K562 (cell line): ENCODE measurements at places on chromosomes 13 and 19. TPM values are rescaled to one million over a fixed set of nuclear protein-coding genes. Genes with fewer than 3 reads are reported as not detected.

- DNase-seq: no peak
Observed at GRCh38 chr13:54934121-54934520, 1905.5 kb downstream of the OLFM4 start.

GRCh38 chr13:51122868-51123566 is 11.9 kb upstream of the C13orf42 start:
- no peak for DNase-seq

- no peak for DNase-seq
Observed at GRCh38 chr13:65342541-65343337, 1887.4 kb downstream of the PCDH9 start.

- DNase-seq: no peak
Observed at GRCh38 chr13:79190932-79191331, 215.1 kb downstream of the RBM26 start.

DNA sequence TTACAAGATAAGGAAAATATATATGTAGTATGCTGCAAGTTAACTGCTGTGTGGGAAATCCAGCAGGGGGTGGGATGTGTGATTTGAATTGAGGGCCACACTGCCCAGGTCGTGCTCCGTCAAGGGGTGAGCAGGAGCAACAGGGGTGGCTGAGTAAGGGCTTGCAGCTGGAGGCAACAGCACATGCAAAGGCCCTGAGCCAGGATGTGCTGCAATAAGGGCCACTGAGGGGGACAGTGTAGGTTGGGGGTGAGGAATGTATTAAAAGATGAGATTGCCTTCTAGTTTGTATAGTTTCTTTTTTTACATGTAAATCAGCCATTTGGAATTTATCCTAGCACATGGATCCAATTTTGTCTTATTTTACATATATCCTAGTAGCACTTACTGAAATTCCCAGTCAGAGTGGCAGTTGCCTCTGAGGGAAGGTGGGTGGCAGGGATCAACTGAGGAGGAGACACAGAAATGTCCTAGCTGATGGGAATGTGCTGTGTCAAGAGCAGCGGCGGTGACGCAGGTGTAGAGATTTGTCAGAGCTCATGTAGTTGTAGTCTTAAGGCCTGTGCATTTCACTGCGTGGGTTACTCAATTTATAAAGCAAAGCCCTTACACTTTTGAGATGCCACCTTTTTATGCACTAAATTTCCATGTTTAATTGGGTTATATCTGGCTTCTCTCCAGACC is 5.4 kb upstream of the RBM42 start:
- DNase-seq: no peak

DNA sequence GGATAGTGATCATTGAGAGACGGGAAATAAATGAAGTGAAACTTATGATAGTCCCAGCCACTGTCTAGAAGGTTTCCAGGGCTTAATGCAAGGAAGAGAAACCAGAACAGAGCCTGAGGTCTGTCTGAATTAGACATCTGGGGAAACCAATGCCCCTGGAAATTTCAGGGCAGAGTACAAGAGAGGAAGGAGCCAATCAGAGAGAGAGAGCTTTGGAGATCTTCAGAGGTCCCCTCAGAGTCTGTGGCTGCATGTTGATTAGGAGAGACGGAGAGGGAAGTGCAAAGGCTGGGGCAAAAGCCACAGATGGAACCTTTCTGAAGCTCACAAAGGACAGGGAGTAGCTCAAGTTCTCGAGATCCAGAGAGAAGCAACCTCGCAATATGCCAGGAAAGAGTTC is 378.0 kb downstream of the DNAJC15 start:
- no peak for DNase-seq

DNA sequence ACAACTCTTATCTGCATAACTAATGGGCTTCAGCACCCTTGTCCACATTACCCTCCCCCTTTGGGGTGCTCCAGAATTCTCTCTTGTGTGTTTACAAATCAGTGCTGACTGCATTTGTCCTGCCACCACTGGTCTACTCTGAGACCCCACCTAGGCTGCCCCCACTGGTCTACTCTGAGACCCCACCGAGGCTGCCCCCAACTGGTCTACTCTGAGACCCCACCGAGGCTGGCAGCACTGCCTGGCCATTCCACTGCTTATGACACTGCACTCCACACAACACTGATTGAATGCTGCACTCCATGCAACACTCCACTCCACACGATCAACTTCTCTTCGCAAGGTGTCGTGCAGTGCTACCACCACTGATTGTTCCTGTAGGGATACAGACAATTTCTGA is 1459.2 kb upstream of the SLC10A2 start:
- no peak for DNase-seq

DNA sequence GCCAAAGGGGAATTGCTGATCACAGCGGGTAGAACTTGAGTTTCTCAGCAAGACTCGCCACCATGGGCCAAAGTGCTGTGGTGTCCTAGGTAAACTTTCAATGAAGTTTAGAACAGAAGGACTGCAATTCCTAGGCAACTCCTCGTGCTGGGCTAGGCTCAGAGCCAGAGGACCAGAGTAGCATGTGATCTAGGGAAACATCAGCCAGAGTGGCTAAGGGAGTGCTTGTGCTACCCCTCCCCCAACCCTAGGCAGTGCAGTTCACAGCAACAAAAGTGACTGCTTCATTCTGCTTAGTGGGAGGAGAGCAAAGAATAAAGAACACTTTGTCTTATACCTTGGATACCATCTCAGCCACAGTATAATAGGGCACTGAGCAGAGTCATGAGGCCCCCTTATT is 1658.6 kb upstream of the MIR17HG start:
- DNase-seq: no peak

- DNase-seq: peak; percentile 14
Observed at GRCh38 chr13:29543230-29544215, 52.0 kb downstream of the SLC7A1 start.

- no peak for DNase-seq
Observed at GRCh38 chr13:62296812-62297211, 881.2 kb upstream of the PCDH20 start.

GRCh38 chr13:53250977-53251376 is 222.4 kb downstream of the OLFM4 start:
- no peak for DNase-seq

- DNase-seq: peak; percentile 27
Observed at GRCh38 chr19:50602935-50603334, 34.7 kb upstream of the LRRC4B start.

- DNase-seq: no peak
Observed at GRCh38 chr13:21871382-21871781, 200.5 kb downstream of the FGF9 start.

DNA sequence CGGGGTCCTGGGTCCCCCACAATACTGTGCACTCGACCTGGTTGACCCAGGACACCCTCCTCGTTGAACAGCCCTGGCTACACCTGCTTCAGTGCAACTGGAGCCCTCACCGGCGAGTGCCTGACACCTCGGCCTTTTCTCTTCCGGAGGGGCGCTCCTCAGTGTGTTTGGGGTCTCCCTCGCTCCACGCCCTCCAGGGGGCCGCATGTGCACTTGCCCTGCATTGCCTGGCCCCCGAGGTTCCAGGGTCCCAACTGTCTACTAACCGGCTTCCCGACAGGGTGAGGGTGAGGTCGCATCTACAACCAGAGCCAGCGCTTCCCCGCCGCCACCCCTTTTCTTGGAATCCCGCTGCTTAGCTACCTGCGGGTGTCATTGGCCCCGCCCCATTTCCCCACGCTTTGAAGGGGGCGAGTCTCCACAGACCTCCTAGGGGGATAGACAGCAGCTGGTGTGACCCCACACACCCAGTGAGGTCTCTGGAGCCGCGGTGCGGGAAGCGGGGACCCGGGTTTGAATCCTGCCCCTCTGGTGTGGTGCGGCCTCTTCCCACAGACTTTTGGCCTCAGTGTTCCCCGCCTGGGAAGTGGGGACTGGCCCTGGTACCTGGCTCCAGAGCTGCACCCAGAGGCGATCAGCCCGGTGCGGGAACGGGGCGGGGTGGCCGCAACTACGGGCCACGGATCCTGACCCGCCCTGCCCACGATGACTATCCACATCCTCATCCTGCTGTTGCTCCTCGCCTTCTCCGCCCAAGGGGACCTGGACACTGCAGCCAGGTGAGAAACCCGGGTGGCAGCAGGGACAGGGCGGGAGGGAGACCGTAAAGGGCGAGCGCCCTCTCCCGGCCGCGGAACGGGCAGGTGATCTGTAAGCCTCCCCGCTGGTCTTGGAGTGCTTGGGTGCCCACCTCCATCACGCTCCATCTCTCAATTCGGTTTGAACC is at the start of gene ADM5:
Gene ADM5, plus strand, starts transcription at position 462 of the 946 bp plus-strand sequence. Its CDS starts 244 bp downstream, at position 706.
- DNase-seq: no peak

Gene ERICH6B
- not detected in 2 replicates for total RNA-seq

Gene C13orf46
- 0.13 and 0.24 TPM in 2 replicates for total RNA-seq

Gene SIGLEC5
- total RNA-seq: not detected in 2 replicates

Gene ZFP82
- 2.3 and 2.5 TPM in 2 replicates for total RNA-seq

Gene GAPDHS
- not detected in 2 replicates for total RNA-seq

Gene FFAR2
- not detected in 2 replicates for total RNA-seq

Gene HS6ST3
- total RNA-seq: not detected in 2 replicates

Gene CLDN10
- not detected in 2 replicates for total RNA-seq

Gene SIGLEC10
- 0.58 and 0.95 TPM in 2 replicates for total RNA-seq

Gene NKG7
- total RNA-seq: 0.47 and 0.51 TPM in 2 replicates

Gene KASH5
- total RNA-seq: 0.20 and 0.60 TPM in 2 replicates

Gene ATXN8OS
- total RNA-seq: not detected in 2 replicates

Gene ATP13A1
- total RNA-seq: 68.0 and 83.8 TPM in 2 replicates

Gene PSG1
- total RNA-seq: not detected in 2 replicates

Gene DLL3
- 2.5 and 3.4 TPM in 2 replicates for total RNA-seq

Gene ZNF763
- 0.22 TPM in 1 of 2 replicates, not detected in the other for total RNA-seq

Gene PSG2
- total RNA-seq: not detected in 2 replicates
